ENCODE measurements at places on chromosomes 6 and 20.

- DNase-seq = no peak
Observed at GRCh38 chr6:128487746-128488145, 32.7 kb downstream of the PTPRK start.

- DNase-seq = no peak
Observed at GRCh38 chr20:37823296-37823980, 79.5 kb upstream of the VSTM2L start.

GRCh38 chr6:156787569-156788492 lies 10.7 kb downstream of the ARID1B start:
- DNase-seq = no peak

GRCh38 chr6:155936127-155936526 lies 480.5 kb upstream of the NOX3 start:
- DNase-seq = no peak

DNA sequence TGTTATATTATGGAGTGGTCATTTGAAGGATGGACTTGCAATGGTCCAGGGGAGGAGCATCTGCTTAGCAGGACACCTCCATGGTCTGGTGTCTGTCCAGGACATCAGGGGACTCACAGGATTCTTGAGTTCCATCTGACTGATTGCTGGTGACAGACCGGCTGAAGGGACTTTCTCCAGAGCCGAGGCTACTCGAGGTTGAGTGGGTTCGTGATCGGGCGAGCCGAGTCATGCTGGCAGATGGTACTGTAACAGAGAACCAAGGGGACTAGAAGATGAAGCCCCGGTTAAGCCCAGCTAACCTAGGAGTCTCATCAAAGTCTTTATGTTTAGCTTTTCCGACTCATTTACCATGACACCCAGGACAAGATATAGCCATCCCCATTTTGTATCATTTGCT lies 7.5 kb upstream of the SLA2 start:
- DNase-seq = no peak

DNA sequence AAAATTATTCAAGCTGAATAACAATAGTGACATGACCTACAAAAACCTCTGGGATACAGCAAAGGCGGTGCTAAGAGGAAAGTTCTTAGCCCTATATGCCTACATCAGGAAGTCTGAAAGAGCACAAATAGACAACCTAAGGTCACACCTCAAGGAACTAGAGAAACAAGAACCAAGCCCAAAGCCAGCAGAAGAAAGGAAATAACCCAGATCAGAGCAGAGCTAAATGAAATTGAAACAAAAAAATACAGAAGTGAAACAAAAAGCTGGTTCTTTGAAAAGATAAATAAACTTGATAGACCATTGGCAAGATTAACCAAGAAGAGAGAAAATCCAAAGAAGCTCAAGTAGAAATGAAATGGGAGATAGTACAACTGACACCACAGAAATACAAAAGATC lies 47.6 kb upstream of the NOTCH4 start:
- no peak for DNase-seq

DNA sequence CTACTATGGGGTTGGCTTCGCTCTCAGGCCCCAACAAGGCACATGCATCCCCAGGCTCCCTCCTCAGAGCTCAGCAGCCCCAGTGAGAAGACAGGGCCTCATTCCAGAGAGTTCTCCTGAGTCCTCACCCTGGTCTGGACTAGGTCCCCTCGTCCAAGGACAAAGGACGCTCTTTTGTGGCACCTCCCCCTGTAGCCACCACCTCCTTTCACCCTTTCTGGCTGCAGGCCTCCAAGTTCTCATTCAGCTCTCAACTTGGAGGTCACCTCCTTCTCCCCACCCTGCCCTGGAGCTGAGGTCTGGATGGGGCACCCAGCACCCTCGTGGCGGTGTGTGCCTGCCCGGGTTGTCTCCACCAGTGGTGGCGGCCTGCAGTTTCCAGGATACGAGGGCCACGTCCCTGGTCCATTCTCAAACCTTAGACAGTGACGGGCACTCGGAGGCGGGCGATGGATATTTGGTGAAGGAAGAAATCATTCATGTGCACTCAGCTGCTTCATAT lies 2.5 kb downstream of the UNC93A start:
- DNase-seq = no peak

DNA sequence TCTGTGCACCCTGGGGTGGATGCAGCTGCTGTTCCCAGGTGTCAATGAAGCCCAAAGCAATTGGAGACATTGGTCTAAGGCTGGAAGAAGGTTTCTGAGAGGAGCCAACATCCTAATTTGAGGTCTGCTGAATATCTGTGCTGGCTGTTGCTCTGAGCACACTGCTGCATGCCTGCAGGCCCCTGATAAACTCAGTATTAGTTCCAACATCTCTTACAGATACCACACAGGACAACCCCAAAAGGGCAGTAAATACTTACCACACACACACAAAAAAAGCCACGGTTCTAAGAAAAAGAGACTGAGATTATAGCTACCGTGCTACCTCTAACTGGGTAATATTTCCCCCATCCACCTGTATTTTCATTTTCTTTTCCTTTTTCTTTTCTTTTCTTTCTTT lies 164.3 kb upstream of the SOX4 start:
- DNase-seq = no peak

- DNase-seq = no peak
Observed at GRCh38 chr6:23340271-23340670, 770.9 kb downstream of the HDGFL1 start.

DNA sequence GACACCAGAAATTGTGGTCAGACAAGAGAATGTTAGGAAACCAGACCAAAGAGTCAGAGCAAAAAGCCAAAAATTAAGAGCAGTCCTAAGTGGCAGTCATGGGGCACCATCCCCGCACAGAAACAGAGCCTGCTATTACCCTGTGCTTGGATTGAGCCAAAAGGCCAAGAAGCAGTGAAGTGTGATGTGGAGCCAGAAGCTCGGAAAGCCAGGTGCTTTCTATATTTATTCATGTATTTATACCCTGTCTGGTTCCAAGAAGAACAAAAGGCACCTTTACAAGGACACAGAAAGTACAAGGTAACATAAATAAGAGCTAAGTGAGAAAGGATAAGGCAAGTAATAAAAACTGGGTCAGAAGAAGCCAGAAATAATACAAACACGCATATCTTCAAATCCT lies 336.2 kb upstream of the CNR1 start:
- DNase-seq = no peak

DNA sequence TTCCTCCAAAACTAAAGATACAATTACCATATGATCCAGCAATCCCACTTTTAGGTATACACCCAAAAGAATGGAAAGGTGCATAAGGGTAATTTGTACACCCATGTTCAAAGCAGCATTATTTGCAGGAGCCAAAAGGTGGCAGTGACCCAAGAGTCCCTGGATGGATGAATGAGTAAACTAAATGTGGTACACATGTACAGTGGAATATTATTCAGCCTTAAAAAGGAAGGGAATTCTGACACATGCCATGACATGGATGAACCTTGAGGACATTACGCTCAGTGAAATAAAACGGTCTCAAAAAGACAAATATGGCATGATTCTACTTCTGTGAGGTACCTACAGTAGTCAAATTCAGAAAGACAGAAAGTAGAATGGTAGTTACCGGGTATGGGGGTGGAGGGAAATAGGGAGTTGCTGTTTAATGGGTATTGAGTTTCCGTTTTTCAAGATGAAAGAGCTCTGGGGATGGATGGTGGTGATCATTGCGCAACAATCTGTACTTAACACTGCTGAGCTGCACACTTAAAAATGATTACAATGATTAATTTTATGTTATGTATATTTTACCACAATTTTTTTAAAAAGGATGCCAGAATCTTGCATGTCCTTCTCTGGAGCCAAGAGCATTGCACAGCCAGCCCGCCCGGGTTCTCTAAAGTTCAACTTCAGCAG lies 518.9 kb upstream of the JARID2 start:
- DNase-seq = no peak

- DNase-seq = no peak
Observed at GRCh38 chr6:107728564-107728897, 95.6 kb downstream of the SCML4 start.

- no peak for DNase-seq
Observed at GRCh38 chr6:117909638-117910037, 2.6 kb downstream of the SLC35F1 start.

GRCh38 chr6:73965539-73966029 lies 269.6 kb downstream of the CD109 start:
- no peak for DNase-seq

- no peak for DNase-seq
Observed at GRCh38 chr6:153218184-153218792, 87.2 kb upstream of the RGS17 start.

- no peak for DNase-seq
Observed at GRCh38 chr20:19652591-19653026, 105.4 kb upstream of the RIN2 start.

DNA sequence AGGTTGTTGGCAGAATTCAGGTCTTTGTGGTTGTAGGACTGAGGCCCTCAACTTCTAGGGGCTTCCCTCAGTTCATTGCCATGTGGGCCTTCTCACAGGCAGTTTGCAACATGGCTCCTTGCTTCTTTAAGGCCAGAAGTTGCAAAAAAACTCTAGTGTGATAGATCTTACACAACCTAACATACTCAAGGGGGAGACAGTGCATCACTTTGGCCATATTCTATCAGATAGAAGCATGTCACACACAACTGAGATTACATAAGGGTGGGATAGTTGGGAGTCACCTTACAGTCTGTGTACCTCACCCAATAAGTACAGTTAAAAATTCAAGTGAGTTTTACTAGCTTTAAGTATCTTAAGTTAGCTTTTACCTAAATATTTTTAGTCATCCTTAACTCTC lies 1.6 kb downstream of the SIRPD start:
- DNase-seq = no peak

DNA sequence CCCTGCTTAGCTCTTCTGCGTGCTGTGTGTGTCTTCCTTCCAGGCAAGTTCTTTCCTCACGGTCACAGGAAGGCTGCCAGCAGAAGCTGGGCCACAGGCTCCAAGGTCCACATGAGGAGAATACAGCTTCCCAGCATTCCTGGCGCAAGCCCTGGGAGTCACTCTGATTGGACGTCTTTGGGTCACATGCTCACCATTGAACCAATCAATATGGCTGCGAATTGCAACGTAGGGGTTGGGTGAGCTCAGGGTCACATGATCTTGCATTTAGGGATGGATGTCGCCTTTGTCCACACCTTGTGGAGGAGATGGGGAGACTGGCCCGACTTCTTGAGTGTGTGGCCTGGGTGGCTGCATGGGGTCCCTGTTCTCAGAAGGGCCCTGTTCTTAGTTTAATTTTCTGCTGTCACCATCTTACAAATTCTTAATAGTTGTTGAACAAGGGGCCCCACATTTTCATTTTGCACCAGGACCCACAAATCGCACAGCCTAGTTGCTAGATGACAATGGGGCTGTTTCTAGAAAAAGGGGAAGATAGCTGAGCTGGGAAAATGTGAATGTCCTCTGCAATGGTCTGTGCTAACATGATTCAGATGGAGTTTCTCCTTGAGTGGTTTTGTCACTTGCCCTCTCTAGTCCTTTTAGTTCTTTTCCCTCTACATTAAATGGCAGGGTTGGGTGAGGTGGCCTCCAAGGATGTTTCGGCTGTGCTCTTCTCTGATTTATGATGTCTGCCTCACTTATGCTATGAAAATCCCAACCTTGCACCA lies 149.6 kb downstream of the CDH26 start:
- no peak for DNase-seq

DNA sequence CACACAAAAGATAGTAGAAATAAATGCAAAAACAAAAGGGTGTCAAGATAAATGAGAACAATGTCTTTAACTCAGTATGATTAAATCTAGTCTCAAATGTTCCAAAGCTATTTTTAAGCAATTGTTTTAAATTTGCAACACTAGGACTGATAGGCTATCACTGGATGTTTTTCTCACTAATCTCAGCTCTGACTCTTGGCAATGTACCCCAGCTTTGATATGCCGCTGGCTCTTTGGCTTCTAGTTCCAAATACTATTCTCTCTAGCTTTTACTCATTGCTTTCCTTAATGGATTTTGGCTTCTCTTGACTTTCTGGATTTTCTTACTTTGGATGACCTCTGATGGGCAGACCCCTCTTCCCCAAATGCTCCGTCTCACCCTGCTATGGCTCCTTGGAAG lies 116.0 kb upstream of the SLC35B3 start:
- no peak for DNase-seq

DNA sequence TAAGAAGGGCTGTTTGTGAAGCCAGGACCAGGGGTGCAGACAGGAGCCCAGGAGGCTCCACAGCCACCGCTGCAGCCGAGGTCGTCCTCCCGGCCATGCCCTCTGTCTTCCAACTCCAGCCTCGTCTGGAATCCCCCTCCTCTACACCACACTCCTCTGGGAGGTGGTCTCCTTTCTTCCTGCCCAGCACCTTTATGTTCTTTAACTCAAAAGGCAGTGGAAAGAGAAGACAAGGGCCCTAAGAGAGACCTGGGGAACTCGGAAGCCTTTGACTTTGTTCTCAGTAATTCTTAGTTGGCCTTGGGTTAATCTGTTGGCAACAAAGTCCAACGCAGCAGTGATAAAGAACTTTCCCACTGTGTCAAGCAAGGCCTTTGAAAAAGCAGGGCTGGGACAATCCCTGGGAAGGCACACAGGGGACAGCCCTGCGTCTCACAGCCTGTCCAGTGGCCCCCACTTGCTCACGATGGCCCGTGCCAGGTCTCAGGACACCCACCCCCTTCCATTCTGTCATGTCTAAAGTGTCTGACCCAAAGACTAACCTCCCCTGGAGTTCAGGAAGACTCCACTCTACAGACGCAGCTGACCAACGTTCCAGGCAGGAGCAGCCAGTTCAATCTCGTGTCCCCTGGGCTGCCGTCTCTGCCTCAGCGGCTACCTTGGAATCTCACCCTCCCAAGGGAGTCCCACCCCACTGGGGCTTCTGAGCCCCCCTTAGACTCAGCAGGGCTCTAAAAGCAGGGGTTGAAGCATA lies 42.8 kb upstream of the FAM50B start:
- no peak for DNase-seq

DNA sequence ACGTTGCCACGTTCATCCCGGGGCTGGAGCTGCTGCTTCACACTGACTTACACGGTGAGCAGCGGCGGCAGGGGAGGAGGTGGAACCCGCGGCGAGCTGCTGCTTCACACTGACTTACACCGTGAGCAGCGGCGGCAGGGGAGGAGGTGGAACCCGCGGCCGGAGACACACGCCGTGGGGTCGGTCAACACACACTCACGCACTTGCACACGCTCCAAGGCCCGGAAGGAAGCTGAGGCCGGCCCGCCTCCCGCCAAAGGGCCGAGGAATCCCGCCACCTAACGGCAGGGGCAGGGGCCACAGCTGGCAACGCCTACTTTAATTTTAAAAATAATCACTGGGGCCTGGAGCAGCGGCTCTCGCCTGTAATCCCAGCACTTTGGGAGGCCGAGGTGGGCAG lies 94.4 kb upstream of the FOXC1 start:
- DNase-seq = no peak

GRCh38 chr20:40811660-40812414 lies 122.8 kb upstream of the MAFB start:
- DNase-seq = no peak

- DNase-seq = no peak
Observed at GRCh38 chr6:118656847-118657451, 5.6 kb upstream of the CEP85L start.

GRCh38 chr6:164417537-164418261 lies 891.7 kb downstream of the C6orf118 start:
- DNase-seq = no peak

GRCh38 chr6:157392927-157393668 lies 12.1 kb downstream of the ZDHHC14 start:
- no peak for DNase-seq

GRCh38 chr6:107116328-107116892 lies 1.1 kb upstream of the BEND3 start:
- DNase-seq = no peak
